ENCODE measurements at places on chromosomes 2 and 18. TPM values are rescaled to one million over a fixed set of nuclear protein-coding genes. Genes with fewer than 3 reads are reported as not detected.
A peak's percentile ranks its signal among the peaks of the same experiment; 100 is the strongest.

Gene TRIM54
- total RNA-seq = 0.47 TPM

- no peak overlapping the region for H3K4me3 ChIP-seq
- H3K27me3 ChIP-seq = no peaks in the 10 kb centered on the region
- H3K27ac ChIP-seq = no peak overlapping the region
- DNase-seq = no peak
- no peaks in the 10 kb centered on the region for H3K4me1 ChIP-seq
These were observed 97.7 kb upstream of the TFCP2L1 start for GRCh38 chr2:121382744-121383143.

DNA sequence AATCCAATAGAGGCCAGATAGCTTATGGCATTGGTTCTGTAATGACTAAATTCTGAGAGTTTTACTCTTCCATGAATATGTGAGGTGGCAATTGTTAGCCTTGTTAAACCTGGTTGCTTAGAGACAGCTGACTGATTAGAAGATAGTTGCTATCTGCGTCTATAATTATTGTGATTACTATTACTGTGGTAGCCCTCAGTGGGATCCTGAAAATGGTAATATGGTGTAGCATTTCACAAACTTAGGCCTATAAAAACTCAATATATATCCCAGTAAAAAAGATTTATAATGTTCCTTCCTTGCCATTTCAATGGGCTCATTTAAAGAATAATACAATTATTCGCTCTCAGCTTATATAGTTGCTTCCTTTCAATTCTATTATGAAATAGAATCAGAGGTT lies 405.8 kb upstream of the CDH2 start:
- peaks cover 18% of the 10 kb centered on the region for H3K4me1 ChIP-seq
- no peaks in the 10 kb centered on the region for H3K36me3 ChIP-seq
- H3K27ac ChIP-seq = no peak overlapping the region

DNA sequence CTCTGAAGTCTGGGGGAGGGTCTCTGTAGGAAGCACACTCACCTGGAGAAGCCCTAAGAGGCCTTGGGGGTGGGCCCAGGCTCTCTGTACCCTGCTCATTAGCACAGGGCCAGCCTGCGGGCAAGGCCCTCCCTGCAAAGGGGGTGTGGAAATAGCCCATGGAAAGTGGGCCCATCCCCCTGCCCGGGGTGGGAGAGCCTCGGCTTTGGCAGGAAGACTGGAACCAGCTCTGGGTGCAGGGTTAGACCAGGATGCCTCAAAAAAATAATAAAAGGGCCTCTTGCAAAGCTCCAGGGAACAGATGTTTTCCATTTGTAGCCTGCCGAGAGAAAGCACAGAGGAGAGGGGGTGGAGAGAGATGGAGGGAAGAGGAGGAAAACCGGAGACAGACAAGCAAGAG lies 98.7 kb downstream of the STPG4 start:
- DNase-seq = no peak
- no peak overlapping the region for H3K4me3 ChIP-seq
- H3K27ac ChIP-seq = peak overlapping the region; percentile 88
- H3K27me3 ChIP-seq = no peaks in the 10 kb centered on the region

DNA sequence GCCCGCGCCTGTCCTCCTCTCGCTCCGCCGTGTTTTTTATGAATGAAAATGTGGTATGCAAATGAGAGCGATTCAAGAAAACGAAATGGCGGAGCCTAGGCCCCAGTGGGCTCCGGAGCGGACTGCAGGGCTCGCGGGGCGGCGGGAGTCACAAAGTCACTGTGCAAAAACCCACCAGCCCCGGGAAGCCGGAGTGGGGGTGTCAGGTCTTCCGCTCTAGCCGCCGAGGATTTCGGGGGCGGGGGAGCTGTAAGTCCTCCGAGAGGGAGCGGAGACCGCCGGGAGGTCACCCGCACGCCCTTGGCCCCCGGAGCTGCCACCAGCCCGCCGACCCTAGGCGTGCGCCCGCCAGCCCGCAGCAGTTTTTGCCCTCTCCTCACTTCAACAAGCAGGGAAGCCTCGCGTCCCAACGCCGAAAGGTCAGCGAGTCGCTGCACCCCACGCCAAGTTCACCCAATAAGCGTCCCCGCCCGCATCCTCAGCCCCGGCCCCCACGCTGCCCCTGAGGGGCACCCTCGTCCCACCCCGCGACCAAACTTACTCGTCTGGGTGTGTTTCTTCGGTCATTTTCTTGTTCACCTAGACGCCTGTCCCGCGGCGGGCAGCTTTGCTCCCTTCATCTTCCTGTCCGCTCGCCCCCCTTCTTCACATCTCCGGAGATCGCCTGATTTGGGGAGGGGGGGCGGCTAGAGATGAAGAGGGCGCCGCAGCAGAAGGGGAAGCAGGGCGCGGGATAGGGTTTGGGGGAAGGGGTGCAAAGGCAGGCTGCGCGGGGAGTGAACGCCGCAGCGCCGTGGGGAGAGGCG lies 775 bp downstream of the SPRED2 start:
- H3K27ac ChIP-seq = peak overlapping the region; percentile 95
- H3K36me3 ChIP-seq = no peaks in the 10 kb centered on the region
- H3K27me3 ChIP-seq = no peaks in the 10 kb centered on the region
- DNase-seq = peak; percentile 35
- H3K4me3 ChIP-seq = peak overlapping the region; percentile 94
- H3K4me1 ChIP-seq = peaks cover 15% of the 10 kb centered on the region

Measured in mesothelial cell of epicardium (in vitro differentiated cells).